ENCODE measurements at places on chromosomes 1 and 21.

DNA sequence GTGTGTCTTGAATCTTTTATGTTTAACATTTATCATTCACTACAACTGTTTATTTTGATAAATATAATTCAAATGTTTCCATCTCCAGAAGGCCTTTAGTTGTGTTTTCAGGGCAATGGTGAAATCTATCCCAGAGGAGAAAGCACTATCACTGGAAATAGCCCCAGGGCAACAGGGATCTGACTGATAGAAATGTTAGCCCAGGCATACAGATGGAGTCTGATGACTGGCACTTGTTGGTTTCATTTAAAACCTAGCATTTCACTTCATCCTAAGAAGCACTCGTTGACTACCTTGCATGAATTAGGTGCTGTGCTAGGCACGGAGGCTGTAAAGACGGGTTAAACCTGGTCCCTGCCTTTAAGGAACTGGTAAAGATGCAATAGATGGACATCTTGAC, 103.1 kb downstream of the C1orf21 start:
- no peak for DNase-seq

GRCh38 chr1:12453400-12454343, 164.3 kb downstream of the DHRS3 start:
- DNase-seq: no peak

DNA sequence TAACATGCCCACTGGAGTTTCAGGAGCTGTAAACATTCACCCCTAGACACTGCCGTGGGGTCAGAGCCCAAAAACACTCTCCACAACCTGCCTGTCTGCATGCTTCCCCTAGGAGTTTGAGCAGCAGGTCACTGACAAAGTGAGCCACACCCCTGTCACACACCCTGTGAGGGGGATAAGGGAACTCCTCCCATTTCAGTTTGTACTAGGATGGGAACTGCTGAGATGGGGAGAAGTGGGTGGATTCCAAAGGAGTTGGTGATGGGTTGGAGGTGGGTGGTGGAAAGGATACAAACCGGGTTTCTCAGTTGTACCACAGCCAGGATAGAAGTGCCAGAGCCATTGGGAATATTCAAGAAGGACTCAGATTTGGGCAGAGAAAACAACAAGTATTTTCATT, 140.2 kb downstream of the MIS18A start:
- DNase-seq: no peak

DNA sequence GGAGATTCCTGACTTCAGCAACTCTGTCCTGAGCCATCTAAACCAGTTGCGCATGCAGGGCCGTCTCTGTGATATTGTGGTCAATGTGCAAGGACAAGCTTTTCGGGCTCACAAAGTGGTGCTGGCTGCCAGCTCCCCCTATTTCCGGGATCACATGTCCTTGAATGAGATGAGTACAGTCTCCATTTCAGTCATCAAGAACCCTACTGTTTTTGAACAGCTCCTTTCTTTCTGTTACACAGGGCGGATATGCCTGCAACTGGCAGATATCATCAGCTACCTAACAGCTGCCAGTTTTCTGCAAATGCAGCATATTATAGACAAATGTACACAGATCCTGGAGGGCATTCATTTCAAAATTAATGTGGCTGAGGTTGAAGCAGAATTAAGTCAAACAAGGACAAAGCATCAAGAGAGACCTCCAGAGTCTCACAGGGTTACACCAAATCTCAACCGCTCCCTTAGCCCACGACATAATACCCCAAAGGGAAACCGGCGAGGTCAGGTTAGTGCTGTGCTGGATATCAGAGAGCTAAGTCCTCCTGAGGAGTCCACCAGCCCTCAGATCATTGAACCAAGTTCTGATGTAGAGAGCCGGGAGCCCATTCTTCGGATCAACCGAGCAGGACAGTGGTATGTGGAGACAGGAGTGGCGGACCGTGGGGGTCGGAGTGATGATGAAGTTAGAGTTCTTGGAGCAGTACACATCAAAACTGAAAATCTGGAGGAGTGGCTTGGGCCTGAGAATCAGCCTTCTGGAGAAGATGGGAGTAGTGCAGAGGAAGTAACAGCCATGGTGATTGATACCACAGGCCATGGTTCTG, 2.3 kb downstream of the ZBTB37 start:
- DNase-seq: peak; percentile 25

DNA sequence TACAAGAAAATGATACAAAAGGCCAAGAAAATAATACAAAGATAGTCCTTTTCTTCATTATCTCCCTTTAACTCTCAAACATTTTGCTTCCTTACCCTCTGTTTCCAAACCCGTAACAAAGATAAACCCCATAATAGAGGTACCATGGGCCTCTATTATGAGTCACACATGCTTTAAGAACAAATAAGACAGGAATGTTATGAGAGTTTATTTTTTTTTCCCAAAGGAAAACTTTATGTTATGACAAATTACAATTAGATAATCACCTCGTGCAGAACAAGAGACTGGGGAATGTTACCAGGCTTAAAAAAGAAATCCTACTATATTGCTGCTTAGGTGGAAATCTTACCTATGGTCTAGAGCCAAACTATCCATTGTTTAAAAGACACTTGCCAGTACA, 272.0 kb downstream of the BRINP3 start:
- no peak for DNase-seq

- no peak for DNase-seq
Measured at GRCh38 chr1:208177656-208178055, 66.5 kb downstream of the PLXNA2 start.

DNA sequence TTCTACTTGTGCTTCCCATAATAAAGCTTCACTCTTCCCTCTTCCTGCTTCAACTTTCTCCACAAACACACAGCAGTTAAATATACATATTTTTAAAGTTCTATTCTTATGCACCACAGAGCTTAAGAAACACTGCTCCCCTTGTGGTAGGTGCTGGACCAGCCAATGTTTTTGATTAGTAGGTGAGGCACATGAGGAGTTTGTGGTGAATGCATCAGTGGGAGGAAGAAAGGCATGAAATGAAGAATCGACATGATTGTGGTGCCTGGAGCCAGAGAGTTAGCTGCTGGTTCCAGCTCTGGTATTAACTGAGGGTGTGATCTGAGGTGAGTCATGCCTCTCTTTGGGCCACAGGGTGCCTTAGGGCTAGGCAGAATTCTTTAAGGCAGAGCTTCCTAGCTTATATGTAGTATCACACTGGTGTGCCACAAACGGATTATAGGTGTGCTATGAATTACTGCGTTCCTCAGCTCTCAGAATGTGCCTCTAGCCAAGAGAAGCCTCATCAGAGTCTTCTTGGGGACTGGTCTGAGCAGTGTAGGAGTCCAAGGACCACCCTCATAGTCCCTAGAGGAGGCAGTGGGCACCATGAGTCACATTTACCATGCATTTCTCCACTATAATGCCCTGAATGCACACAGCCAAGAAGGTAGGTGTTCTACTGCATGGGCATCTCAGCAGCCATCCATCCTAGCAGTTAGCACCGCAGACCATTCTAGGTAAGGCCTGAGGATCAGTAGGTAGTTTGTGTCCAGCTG, 97.4 kb upstream of the SGIP1 start:
- DNase-seq: no peak

- no peak for DNase-seq
Measured at GRCh38 chr1:117959364-117959763, 29.8 kb downstream of the WDR3 start.

- DNase-seq: no peak
Measured at GRCh38 chr1:2224631-2225428, 3.3 kb upstream of the SKI start.

DNA sequence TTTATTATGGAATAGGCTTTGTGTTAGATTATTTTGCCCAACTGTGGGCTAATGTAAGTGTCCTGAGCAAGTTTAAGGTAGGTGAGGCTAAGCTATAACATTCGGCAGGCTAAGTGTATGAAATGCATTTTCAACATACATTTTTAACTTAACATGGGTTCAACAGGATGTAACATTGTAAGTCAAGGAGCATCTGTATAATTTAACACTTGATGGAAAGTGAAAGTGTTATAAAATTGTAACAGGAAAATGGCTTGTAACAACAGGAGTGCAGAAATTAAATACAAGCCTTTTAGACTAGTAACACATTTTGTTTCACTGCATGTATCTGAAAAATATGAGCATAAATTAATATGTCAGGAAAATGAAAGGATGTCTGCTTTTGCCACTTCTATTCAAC, 42.3 kb downstream of the B3GALNT2 start:
- DNase-seq: no peak

GRCh38 chr1:106651028-106651762, 405.3 kb upstream of the PRMT6 start:
- DNase-seq: no peak

DNA sequence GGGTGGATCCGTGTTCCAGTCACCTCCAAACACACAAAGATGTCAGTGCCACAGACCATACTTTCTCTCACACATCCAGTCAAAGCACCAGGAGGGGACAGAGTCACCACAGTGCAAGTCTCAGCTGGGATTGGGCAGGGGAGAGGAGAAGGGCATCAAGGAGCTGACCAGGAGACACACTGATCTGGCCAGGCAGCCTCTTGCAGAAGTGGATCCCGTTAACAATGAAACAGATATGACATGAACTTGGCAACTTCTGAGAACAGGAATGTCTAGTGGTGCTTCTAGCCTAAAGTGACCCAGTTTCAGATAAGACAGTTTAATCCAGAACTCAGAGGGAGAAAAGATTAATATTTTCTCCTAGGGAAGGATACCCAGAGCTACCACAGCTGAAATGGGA, 71.0 kb downstream of the HIVEP3 start:
- DNase-seq: no peak

GRCh38 chr1:2952992-2953391, 68.3 kb upstream of the ACTRT2 start:
- no peak for DNase-seq

GRCh38 chr1:24964811-24965570, 34.9 kb upstream of the RUNX3 start:
- no peak for DNase-seq

- DNase-seq: no peak
Measured at GRCh38 chr1:84776639-84777038, 86.4 kb upstream of the SSX2IP start.

DNA sequence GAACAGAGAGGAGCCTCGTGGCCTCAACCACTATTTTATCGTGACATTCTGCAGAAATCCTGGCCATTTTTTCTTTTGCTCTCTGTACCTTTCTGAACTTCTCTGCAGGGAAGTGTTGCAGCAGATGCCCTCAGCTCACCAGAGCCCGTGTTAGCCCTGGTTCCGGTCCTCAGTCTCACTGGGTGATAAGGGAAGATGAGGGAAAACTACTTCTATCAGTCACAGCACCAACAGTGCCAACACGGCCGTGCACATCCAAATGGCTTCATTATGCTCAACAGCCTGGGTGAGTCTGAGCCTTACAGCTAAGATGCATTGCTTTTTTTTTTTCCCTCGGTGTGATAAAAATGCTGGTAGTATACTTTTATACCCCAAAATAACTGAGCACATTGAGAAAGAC, 93.0 kb downstream of the KIF26B start:
- no peak for DNase-seq

GRCh38 chr21:35352793-35353192, 303.7 kb upstream of the RUNX1 start:
- no peak for DNase-seq

GRCh38 chr1:156958247-156958714, 37.8 kb downstream of the LRRC71 start:
- no peak for DNase-seq

DNA sequence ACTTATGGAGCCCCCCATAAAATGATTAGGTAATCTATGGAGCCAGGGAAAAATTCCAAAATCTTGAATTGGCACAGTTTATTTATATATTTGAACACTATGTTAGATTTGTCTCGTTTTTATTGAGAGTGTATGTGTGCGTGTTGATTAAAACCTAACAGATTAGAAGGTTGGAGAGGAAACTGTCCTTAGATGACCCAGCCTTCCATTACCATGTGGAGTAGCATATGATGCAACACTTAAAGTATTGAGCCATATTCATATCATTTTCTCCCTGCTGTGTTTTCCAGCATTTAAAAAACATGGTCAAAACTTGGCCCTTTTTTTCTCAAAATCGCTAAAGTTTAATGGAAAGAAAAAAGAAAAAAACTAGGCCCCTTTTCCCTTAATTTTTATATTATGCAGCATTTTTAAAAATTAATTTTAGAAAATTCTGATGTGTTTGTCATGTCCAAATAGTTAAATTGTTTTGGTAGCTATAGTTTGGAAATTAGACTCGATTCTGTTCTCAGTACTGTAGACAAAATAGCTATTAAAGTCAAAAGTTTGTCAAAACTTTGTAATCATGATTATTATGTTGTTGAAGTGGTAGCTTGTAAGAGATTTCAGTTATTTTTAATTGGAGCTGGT, 2.3 kb downstream of the LRRC8D start:
- no peak for DNase-seq

DNA sequence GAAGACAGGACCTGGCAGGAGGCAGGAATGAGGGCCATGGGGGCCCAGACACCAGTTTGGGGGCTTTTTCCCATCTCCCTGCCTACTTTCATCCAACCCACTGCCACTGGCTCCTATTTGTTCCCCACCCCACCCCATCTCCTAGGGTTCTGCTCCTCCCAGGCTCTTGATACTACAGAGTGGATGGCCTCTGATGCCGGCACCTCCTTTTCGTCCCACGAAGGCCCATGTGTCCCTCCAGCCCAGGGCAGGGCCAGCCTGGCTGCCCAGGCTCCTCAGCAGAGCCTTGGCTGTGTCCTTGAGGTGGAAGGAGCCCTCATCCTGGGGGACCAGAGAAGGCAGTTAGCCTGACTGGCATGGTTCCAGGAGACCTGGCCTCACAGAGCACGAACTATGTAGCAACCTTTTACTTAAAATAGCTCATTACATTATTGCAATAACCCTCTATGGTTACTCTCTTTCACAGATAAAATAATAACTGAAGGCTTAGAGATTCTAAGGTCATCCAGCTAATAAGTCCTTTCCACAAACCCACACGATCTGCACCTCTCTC, 3.5 kb downstream of the POMGNT1 start:
- no peak for DNase-seq

DNA sequence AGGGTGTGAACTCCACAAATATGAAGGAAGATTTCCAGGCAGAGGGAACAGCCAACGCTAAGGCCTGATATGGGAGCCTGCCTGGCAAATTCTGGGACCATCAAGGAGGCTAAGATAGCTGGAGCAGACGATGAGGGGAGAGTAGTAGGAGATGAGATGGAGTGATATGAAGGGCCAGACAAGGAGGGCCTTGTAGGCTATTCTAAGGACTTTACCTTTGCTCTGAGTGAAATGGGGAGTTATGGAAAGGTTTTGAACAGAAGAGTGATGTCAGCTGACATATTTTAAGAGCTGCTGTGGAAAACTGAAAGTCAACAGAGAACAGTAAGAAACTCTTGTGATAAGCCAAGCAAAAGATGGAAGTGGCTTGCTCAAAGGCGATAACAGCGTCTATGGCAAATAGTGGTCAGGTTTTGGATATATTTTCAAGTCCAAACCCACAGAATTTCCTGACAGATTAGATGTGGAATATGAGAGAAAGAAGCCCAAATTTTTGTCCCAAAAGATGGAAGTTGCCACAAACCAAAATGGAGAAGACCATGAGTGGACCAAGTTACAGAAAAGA, 2.1 kb upstream of the TP53BP2 start:
- DNase-seq: no peak
